ENCODE measurements at places on chromosomes 1 and 21. TPM values are rescaled to one million over a fixed set of nuclear protein-coding genes. Genes with fewer than 3 reads are reported as not detected.

DNM3 gene
- 3.8 TPM for polyA plus RNA-seq

OR2L13 gene
- polyA plus RNA-seq, result not detected

SPSB1 gene
- polyA plus RNA-seq, result 12.3 TPM

FAM72D gene
- polyA plus RNA-seq, result 4.3 TPM

AJAP1 gene
- polyA plus RNA-seq, result 1.2 TPM

PLA2G4A gene
- polyA plus RNA-seq, result 7.4 TPM

LRRC71 gene
- 0.84 TPM for polyA plus RNA-seq

CENPF gene
- 110 TPM for polyA plus RNA-seq

CREG1 gene
- 121 TPM for polyA plus RNA-seq

CEP85 gene
- polyA plus RNA-seq, result 12.8 TPM

C1orf185 gene
- polyA plus RNA-seq, result not detected

GBP4 gene
- polyA plus RNA-seq, result 7.6 TPM

OR2T11 gene
- not detected for polyA plus RNA-seq

FMO4 gene
- 5.6 TPM for polyA plus RNA-seq

CD1D gene
- 6.7 TPM for polyA plus RNA-seq

LHX8 gene
- not detected for polyA plus RNA-seq

CALML6 gene
- 0.34 TPM for polyA plus RNA-seq

GPR3 gene
- 0.76 TPM for polyA plus RNA-seq

VANGL2 gene
- polyA plus RNA-seq, result 34.8 TPM

PRAMEF4 gene
- polyA plus RNA-seq, result not detected

ESRRG gene
- polyA plus RNA-seq, result 42.1 TPM

C4BPA gene
- 0.64 TPM for polyA plus RNA-seq

DEPDC1 gene
- polyA plus RNA-seq, result 17.6 TPM

ARMH1 gene
- polyA plus RNA-seq, result 9.6 TPM

Data from left renal pelvis (tissue), 4 donors.